ENCODE measurements at places on chromosomes 5 and 9. TPM values are rescaled to one million over a fixed set of nuclear protein-coding genes. Genes with fewer than 3 reads are reported as not detected.

The C9orf152 gene
- total RNA-seq, result not detected

GRCh38 chr5:57499262-57500050 lies 16.8 kb upstream of the ACTBL2 start:
- no peak for DNase-seq

- no peak for DNase-seq
These were observed 24.6 kb downstream of the SH3RF2 start for GRCh38 chr5:145960848-145961600.

GRCh38 chr5:121968910-121969607 lies 7.3 kb downstream of the SRFBP1 start:
- DNase-seq, result no peak

DNA sequence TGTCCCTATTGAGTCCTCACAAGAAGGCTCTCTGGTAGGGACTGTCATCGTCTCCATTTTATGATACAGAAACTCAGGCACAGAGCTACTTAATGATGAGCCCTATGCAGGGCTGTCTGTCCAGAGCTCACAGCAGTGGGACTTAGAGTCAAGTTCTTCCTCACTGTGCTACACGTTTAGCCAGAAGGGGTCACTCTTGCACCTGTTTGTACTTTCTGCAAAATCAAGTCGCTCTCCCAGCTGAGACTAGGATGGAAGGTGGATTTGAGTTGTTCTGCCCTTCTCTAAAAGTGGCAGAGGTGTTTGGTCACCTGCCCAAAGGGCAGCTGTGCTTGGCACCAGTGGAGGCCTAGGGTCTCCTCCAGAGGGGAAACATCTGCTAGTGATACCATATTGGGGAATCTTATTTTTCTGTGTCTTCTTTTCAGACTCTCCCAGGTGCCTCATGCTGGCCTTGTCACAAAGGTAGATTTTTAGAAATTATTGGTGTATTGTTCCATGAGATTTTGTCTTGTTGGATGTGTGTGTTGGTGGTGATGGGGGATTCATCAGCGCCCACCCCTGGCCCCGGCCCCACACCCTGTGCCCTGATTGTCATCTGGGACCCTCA lies 104.2 kb downstream of the PPARGC1B start:
- peak; percentile 26 for DNase-seq

GRCh38 chr5:151708126-151708525 lies 21.4 kb upstream of the SPARC start:
- no peak for DNase-seq

DNA sequence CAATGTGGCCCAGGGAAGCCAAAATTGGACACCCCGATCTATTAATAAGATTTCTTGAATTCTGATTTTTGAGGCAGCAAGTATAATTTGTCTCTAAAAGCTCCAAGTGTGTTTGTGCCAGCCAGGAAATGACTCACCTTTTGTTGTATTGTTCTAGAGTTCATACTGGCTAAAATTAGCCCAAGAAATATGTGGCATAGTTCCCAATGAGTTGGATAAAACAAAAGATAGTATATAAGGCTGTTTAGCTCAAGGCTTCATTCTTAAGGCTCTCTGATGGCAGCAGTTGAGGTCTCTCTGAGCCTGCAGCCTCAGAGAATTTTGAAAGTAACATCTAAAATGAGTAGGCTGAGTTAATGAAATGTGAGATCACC lies 21.6 kb downstream of the HMGXB3 start:
- no peak for DNase-seq

- no peak for DNase-seq
These were observed 26.1 kb upstream of the RNU6ATAC start for GRCh38 chr9:134190232-134191121.

The PCDHB2 gene
- total RNA-seq, result not detected

DNA sequence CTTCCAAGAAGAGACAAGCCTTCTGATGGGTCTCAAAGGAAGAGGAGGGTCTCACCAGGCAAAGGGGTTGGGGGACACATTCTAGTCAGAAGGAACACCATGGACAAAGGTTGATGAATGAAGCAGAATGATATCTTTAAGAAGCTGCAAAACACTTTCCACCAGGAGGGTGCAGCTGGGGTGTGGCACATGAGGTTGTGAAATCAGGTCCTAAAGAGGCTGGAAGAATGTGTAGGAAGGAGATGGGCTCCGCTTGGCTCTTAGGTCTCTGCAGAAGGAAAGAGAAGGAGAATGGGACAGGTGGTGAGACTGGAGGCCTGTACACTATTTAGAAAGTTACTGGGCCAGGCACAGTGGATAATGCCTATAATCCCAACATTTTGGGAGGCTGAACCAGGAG lies 328.6 kb downstream of the PDE4D start:
- no peak for DNase-seq

DNA sequence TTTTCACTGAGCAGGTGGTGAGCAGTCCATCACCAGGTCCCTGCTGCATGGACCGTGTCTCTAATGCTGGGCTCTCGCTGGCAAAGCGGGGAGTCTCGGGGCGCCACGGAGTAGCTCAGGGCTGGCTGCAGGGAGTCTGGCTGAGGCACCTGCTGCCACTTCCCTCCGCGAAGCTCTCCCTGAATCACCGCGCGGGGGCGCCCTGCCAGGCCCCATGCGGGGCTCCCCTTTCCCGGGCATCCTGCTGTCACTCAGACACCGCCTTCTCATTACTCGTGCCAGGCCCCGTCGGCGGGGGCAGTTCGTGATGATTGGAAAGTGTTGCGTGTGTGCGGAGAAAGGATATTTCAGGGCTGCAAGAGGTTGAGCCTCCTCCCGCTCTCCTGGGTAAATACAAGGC lies 335.8 kb downstream of the IRX2 start:
- DNase-seq, result no peak

DNA sequence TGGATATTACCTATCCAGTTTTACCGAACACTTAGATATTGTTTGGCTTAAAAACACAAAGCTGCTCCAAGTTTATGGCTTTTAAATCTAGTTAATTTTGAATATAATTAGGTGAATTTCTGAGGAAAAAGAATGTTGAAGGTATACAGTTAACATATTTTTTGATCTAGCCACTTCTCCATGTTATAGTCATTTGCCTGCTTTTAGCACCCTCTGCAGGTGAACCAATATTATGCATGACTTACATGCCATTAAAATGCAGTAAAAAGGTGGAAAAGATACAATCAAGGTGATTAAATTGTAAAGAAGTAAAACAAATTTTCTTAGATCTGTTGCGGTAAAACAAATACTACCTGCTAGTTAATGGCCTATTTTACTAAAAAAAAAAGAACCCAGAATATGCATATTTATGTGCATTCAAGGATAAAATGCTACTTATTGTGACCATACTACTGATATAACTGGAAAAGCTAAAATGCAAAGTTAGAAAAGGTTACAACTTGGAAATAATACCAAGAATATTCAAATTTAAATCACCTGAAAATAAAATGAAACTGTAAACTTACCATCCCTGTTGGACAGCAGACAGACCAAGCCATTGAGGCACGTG lies 132.1 kb downstream of the AP3B1 start:
- no peak for DNase-seq

The LSM11 gene
- 5.2 TPM for total RNA-seq

- DNase-seq, result no peak
These were observed 28.2 kb downstream of the CETN3 start for GRCh38 chr5:90381213-90381929.

DNA sequence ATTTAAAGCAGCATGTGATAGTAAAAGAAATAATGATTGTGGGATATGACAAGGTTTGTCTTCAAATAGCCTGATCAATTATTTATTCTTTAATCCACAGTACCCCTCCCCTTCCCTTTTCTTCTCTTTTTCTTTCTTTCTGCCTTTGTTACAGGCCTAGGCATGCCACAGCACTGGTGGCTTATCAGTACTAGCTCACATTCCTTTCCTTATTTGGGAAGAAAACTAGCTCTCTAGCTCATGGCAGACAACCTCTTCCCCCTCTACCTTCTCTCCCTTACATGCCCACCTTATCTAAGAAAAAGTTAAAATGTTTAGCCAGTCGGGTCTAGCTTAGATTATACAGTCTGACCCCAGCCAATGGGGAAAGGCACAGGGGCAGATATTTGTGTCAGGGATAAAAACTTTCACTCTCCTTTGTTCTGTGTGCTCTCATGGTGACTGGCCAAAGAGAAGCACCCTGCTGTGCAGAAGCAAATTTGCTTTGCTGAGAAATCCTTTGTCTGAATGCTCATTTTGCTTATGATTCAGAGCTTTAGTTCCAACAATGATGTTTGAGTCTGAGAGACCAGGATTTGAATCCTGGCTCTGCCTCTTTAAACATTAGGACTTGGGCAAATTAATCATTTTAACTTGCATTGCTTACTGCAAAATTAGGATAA lies 75.8 kb upstream of the CDH12 start:
- DNase-seq, result no peak

DNA sequence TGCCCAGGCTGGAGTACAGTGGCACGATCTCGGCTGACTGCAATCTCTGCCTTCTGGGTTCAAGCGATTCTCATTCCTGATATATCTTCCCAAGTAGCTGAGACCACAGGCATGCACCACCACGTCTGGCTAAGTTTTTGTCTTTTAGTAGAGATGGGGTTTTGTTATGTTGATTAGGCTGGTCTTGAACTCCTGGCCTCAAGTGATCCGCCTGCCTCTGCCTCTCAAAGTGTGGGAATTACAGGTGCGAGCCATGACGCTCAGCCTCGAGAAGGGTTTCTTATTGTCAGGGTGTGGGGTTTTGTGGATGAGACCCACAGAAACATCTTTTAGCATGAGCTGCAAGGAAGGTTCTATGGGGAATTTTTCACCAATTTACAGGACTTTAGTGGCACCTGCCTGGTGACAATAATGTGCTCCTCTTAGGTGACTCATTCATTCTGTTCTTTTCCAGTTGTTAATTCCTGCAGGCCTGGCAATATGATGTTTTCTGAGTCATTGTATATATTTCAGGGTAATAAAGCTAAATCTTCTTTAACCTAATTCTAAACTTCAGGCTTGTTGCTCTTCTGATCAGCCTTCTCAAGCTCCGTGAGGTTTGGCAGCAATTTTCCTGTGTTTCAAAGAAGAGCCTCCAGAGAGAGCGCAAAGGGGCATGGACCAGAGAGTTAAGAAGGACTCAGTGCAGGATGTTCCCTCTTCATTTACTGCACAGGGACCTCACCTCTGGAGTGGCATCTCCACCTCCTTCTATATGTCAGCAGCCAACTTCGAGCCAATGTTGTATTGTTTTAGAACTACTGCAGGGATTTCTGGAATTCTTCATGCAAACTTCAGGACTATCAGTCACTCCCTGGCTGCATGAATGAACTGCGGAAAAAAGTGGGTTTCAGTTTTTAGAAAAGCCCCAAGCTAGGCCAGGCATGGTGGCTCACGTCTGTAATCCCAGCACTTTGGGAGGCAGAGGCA lies 77.8 kb upstream of the ZNF618 start:
- no peak for DNase-seq

DNA sequence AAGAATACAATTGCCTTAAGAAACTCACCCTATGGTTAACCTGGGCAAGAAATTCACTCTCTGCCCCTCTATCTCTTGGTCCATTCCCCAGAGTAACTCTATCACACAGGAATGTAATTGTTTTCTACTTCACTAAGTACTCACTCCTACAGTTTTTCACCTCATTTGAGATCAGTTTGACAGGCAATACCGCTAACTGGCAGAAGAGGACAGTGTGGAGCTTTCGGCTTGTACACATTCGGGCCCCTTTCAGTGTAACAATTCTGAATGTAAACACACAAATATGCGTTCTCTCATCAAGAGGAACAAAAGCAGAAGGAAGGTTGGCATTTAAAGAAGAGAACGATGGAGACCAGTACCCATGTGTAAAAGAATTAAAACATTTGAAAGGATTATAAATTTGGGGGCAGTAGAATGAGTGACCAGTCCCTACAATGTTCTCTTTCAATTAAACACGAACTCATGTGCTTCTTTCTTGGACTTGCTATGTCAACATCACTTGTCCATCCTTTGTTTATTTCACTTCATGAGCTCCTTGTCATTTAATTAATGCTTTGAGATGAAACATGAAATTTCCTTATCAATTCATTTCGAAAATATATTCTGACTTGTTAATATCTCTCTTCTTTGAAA lies 188.5 kb upstream of the GRAMD2B start:
- DNase-seq, result no peak

The RASGRF2 gene
- total RNA-seq, result 35.9 TPM

The CARTPT gene
- total RNA-seq, result not detected

The PLPPR1 gene
- total RNA-seq, result not detected

The NIPAL4 gene
- total RNA-seq, result 0.11 TPM

The CDKN2B-AS1 gene
- 0.60 TPM for total RNA-seq

GRCh38 chr9:116855881-116856662 lies 169.0 kb downstream of the TRIM32 start:
- DNase-seq, result no peak

DNA sequence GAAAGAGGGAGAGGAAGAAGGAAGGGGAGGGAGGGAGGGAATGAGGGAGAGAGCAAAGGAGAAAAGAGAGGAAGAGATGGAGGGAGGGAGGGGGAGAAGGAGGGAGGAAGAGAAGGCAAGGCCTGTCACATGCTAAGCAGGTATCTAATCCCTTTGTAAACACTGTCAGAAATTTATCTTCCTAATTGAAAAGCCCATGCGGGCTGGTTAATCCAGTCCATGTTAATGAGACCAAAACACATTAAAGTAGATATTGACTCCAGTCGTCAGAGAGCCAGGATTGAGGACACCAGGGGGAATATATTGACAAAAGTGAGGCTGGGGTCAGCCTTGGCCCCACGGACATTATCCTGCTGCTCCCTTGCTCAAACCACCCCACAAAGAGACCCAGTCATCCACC lies 37.4 kb upstream of the ALDH1B1 start:
- DNase-seq, result no peak

The FBN2 gene
- total RNA-seq, result 0.05 TPM

The MYOT gene
- total RNA-seq, result not detected

- DNase-seq, result no peak
These were observed 111.4 kb downstream of the SLC28A3 start for GRCh38 chr9:84229191-84229590.

GRCh38 chr5:79716839-79717238 lies 27.2 kb downstream of the CMYA5 start:
- DNase-seq, result no peak

DNA sequence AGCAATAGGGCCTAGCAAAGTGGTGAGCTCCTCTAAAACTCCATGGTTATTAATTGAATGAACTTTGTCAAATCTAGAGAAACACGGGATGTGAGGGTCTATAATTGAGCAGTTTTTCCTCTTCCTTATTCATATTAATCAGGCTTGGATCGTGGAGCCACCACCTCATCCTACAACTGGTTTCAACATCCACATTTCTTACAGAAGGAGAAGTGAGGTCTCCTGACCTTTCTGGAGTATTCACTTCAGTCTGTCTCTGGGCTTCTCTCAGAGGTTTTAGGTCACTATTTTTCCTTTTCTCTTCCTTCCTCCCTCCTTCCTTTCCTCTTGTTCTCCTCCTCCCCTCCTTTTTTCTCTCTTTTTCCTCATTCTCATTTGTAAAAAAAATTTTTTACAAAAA lies 177.3 kb upstream of the ACTBL2 start:
- no peak for DNase-seq

The INSL4 gene
- total RNA-seq, result not detected

- no peak for DNase-seq
These were observed 4.4 kb upstream of the EBF1 start for GRCh38 chr5:159104051-159104651.

DNA sequence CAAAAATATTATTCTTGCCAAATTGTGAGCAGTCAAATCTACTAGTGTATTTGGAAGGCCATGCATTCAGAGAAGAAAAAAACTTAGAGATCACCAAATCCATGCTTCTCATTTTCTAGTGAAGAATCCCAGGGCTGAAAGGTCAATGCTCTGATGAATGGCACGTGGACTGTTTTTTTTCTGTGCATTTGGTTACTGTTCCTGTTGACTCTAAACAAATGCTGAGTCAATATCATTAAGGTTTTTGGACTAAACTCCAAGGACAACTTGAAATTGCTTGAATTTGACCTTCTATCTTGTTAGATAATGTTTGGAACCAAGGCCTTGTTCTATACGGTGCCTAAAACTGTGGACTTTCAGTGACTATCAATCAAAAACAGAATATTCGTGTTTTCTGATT lies 142.2 kb downstream of the OSTF1 start:
- no peak for DNase-seq
